ENCODE measurements at places on chromosomes 5 and 9. TPM values are rescaled to one million over a fixed set of nuclear protein-coding genes. Genes with fewer than 3 reads are reported as not detected.

DNA sequence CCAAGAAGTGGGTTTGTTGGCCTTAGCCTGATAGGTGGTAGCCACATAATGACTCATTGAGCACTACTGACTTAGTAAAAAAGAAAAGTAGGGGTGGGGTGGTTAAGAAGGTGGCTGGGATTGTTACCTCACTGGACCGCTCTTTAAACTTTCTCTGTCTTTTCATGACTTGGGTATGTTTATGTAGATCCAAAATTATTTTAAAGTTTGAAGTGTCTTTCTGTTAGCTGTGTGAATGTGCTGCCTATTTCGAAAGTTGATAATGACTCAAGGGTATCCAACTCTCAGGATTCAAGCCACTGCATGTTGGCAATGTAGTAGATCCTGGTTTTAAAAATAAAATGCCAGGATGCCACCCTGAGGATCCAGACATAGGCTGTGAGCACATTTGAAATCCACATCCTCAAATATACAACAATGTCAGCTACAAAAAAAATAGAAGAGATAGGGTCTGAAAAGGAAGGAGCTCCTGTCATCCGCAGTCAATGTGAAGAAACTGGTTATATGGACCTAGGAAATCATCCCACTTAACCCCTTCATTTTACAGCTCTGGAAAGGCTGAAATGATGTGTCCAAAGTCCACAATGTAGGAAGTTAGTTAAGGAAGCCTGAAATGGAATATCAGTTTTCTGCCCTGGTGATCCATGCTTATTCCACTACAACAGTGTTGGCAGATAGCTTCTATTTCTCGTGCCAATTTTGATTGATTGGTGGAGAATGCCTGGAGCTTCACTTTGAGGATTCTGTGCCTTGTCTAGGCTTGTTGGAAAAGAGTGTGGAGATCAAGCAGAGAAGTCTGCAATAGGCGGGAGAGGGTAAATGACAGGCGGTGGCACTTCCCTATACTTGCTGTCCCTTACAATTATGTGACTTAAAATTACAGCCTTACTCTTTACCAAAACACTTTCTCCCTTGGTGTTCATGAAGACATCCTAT lies 23.4 kb downstream of the ZNF462 start:
- no peak for DNase-seq

GRCh38 chr5:16784088-16784487 lies 152.0 kb downstream of the MYO10 start:
- DNase-seq: no peak

GRCh38 chr5:133820507-133820906 lies 147.9 kb downstream of the C5orf15 start:
- DNase-seq: no peak

DNA sequence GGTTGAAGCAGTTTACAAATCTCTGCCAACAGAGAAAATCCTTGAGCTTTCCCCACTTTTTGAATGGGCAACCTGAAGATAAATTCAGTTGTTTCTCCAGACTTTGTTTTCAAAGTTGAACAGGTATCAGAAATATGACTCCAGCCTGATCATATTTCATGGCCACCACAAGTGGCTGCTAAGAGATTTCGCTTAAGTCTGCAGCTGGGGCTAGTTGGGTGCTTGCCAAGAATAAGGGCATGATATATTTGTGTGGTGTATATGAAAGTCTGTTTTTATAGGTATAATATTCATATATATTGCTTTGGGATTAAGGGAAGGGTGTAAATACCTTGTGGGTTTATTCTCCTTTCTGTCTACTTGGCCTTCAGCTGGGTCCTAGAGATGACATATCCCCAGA lies 168.4 kb upstream of the GDNF start:
- no peak for DNase-seq

- DNase-seq: no peak
These were observed 120.3 kb downstream of the CDC42SE2 start for GRCh38 chr5:131384173-131384572.

DNA sequence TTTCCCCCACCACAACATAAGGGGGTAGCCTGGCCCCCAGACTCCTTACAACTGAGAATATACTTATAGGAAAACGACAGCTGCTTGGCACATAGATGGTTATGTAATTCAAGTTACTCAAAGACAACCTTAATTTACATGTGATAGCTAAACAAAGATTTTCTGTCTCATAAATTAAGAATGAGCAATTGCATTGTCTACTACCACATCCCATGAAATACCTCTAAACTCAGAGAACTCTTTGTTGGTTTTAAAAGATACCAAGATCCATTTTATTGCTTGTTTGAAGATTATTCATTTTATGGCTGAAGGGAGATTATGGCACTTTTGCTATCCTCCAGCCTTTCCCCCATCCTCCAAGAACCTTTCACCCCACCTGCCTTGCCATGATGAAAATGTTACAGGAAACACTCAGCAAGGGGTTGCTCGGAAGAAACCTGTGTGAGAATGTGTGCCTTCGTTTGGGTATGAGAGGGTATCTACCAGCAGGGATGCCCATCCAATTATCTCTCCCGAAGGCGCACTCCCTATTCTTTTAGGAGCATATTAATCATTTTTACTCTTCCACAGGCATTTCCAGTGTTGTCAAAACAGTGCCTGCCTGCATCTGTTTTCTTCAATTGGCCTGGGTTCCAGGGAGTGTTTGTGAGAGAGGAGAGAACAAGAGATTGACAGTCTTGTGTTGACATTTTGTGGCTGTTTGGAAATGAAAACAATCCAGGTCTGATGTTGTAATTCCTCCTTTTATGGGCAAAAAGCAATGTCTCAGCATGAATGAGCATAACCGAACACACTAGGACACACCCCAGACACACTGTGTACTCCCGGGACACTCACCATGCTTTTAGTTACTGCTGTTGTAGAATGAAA lies 208.0 kb upstream of the ANKRD55 start:
- DNase-seq: no peak

- DNase-seq: no peak
These were observed 47.0 kb downstream of the CCDC125 start for GRCh38 chr5:69285448-69286116.

- DNase-seq: no peak
These were observed 328.8 kb upstream of the PIK3R1 start for GRCh38 chr5:67886761-67887160.

GRCh38 chr9:110049699-110050450 lies 158.1 kb downstream of the C9orf152 start:
- DNase-seq: no peak

DNA sequence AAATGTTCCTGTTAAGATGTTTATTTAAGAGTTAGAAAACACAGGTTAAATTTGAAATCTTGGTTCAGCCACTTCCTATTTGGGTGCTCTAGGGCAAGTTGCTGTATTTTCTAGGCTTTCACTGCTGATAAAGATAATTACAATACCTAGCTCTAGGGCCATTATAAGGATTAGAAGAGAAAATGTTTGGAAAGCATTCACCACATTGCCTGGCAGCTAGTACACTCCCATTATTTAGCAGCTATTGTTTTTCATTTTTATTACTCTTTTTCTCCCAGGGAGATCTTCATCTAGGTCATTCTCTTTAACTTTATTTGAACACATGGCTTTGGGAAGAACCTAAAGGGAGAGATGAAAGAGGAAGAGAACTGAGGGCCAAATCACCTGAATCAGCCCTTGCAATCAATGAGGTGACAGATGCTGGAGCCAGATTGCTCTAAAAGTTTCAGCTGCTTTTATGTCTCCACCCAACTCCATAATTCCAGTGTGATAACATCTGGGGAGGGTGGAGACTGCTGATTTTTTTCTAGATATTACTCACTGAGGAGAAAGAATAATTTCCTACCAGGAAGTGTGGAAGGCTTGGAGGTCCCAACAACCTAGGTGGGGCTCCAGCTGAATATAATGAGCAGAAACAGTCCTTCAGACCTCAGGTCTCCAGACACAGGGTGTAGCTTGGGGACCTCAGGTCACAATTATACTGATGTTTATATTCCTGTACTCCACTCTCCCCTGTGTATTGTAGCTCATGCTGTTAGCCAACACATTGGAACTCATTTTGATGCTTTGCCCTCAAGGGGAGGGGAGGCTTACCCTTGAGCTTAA lies 640.0 kb downstream of the RAB3C start:
- peak; percentile 75 for DNase-seq

- peak; percentile 89 for DNase-seq
These were observed 93.2 kb downstream of the ZFAND5 start for GRCh38 chr9:72271613-72272478.

DNA sequence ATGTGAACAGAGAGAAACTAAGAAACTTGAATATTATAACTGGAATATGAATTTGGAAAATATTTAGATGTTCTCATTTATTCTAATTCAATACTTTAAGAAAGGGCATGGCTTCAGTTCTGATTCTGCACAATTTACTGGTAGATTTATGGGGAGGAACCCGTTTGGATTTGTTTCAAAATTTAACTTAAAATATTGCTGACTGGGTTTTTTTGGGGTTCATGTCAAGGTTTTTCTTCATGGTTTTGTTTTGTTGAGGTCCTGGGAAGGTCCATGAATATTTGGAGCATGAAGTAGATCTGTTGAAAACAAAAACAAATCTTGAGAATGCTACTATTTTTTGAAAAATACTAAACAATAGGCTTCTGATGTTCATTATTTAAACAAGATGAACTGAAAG lies 214.7 kb downstream of the PIK3R1 start:
- no peak for DNase-seq

DNA sequence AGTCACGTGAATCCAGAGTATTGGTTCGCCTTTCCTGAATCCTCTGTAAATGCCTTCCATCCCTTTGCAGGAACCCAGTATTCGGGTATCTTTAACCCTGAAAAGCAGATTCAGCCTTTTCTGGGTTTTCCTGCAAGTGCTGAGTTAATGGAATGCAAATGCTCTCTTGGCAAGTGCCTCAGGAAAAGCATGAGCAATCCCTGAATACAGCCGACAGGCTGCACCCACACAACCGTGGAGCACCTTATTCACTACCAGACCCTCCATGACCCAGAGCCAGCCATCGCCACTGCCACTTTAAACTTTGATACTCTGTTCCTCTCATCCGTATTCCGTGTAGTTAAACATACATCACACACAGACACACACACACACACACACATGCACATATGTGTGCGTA lies 54.4 kb downstream of the ZNF622 start:
- no peak for DNase-seq

DNA sequence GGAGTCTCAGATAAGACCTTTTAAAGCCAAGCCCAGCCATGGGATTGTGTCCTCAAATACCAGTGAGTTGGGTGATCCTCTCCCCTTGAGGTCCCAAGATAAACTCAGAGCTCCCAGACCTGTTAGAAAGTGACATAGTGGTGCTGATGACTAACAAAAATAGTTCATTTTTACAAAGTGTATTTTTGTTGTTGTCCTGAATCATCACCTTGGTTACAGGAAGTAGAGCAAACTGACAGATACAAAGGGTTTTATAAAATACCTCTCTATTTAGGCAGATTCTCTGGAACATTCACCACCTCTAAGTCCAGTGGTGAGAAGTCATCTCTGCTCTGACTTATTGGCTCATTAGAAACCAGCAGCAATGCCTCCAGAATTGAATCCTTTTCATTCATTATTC lies 259.3 kb downstream of the CEMIP2 start:
- peak; percentile 59 for DNase-seq

- no peak for DNase-seq
These were observed 59.1 kb upstream of the IER5L start for GRCh38 chr9:129237164-129237611.

DNA sequence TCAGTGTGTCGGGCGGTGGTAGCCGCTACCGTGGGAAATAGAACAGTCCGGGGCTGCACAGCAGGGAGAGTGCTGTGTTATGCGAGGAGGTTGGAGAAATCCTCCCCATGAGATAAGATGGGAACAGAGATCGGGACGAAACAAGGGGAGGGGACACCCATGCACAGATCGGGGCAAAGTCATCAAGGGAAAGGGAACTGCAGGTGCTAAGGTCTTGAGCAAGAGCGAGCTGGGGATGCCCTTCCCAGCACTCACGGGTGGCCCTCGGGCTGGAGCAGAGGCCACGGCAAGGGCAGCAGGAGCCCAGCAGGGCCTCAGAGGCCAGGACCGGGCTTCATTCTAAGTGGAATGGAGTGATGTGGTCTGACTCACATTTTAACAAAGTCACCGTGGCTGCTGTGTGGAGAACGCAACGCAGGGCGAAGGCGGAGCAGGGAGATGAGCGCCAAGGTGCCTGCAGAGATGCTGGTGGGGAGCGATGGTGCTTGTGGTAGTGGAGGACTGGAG lies 7.7 kb downstream of the IL13 start:
- DNase-seq: no peak

The PCDHGA2 gene
- total RNA-seq: 0.05 TPM

The RAB3C gene
- not detected for total RNA-seq

The FOXD4L4 gene
- total RNA-seq: not detected

The PCDHGA9 gene
- 0.31 TPM for total RNA-seq

The ACSL6 gene
- total RNA-seq: not detected

The KCNV2 gene
- total RNA-seq: not detected

The ORM2 gene
- not detected for total RNA-seq

All from HT-29 (cell line).